ENCODE measurements at places on chromosomes 6 and 20.

DNA sequence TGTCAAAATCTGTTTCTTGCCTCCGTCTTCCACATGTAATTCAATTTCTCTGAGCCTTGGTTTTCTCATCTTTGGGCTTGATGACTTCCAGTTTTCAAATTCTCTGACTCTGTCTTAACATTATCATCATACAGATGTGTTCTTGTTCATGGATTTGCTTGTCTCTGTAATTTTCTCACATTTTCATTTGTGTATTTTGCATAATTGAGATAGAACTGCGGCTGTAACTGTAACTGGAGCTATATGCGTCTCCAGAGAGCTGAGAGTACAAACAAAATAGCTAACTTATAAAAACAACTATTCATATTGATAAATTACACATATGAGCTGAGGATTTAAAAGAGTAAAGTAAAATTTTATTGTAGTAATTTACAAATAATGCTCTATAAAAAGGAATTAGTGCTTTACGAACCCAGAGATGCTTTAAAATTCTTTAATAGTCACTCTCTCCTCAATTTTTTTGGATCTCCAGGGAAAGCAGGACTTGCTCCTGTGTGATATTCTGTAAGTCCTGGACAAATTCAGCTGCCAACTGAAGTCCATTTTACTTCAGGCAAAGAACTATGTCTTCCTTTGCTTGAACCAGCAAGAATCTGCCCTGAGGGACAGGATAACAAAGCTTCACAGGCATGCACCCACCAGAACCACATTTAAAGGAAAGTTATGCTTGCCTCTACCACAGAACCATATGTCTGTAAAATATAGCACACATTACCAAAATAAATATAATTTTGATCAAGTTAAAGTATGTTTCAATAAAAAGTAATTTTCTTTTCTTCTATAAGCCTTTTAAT lies 288.3 kb downstream of the KHDC1L start:
- DNase-seq, result no peak

DNA sequence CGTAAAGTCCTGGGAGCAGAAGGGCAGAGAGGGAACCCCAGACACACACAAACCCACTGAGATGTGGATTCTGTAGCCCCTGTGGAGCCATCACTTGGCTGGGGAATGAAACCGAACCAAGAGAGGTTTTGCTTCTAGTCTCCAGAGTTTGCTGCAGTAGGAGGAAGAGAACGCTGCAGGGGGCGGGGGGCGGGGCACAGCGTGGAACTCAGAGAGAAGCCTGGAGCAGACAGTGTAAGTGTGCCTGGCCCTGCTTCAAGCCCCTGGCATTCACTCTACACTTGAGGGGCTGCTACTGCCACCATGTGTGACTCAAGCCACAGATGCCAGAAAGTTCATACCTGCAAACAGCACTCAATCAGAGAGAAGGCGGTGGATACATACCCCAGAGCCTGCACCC lies 18.9 kb downstream of the GABRR1 start:
- no peak for DNase-seq

DNA sequence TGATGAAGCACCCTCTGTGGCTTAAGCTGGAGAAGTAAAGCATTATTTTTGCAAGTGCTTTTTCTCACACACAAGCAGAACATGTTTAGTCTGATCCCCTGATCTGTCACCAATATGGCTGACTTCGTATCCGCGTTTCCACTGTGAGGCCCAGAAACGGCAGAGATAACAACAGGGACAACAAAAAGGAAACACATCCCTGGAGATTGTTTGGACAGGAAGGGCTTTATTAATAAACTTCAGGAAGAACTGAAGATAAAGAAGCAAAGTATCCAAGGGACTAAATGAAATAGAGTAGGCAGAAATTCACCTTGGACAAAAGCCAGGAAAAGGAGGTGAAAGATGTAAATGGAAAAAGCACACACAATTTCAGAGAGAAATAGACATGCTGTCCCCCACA lies 49.2 kb downstream of the RARS2 start:
- DNase-seq, result no peak

GRCh38 chr20:15031546-15032351 lies 694.3 kb upstream of the FLRT3 start:
- DNase-seq, result no peak

DNA sequence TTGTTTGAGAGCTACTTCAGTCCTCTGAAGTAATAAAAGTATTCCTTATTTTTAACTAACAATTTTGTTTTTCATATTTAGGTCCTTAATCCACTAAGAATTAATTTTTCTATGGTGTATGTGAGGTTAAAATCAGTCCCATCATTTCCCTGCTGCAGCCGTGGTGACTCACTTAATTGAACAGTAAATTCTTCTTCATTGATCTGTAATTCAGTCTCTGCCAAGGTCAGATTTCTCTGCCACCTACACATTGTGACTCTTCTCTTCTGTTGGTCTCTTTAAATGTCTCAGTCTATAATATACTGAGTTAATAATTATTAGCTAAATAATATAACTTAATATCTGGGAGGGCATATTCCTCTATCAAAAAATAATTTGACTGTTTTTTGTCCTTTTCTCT lies 262.3 kb downstream of the UTRN start:
- DNase-seq, result no peak

GRCh38 chr6:129886401-129887155 lies 25.5 kb upstream of the TMEM244 start:
- DNase-seq, result no peak

GRCh38 chr6:14802514-14803160 lies 443.2 kb upstream of the JARID2 start:
- no peak for DNase-seq
